Mucosa of descending colon (tissue), 3 donors: ENCODE measurements at places on chromosomes 1 and 21.

DNA sequence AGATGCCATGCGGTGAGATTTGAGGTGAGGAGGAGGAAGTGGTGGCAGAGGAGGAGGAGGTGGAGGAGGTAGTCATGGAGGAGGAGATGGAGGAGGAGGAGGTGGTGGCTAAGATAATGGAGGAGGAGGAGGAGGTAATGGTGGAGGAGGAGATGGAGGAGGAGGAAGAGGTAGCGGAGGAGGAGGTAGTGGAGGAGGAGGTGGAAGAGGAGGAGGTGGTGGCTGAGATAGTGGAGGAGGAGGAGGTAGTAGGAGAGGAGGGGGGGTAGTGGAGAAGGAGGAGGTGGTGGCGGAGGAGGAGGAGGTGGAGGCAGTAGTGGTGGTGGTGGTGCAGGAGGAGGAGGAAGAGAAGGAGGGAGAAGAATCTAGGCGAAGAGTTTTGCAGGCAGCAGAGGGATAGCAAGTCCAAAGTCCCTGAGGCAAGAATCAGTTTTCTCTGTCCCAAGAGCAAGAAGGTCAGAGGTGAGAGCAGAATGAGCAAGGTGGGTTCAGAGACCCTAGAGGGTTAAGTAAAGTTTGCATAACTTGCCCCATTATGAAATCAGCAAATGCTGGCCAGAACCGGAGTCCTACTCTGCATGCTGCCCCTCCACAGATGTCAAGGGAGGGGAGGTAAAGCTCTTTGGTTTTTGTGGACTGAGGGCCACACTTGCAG lies 38.9 kb upstream of the GNPAT start:
- no peak for DNase-seq

DNA sequence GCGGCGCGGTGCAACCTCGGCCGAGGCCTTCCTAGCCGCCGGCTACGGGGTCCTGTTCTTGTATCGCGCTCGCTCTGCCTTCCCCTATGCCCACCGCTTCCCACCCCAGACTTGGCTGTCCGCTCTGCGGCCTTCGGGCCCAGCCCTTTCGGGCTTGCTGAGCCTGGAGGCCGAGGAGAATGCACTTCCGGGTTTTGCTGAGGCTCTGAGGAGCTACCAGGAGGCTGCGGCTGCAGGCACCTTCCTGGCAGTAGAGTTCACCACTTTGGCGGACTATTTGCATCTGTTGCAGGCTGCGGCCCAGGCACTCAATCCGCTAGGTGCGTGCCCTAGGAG lies 379 bp downstream of the PPCS start:
- peak; percentile 79 for DNase-seq

DNA sequence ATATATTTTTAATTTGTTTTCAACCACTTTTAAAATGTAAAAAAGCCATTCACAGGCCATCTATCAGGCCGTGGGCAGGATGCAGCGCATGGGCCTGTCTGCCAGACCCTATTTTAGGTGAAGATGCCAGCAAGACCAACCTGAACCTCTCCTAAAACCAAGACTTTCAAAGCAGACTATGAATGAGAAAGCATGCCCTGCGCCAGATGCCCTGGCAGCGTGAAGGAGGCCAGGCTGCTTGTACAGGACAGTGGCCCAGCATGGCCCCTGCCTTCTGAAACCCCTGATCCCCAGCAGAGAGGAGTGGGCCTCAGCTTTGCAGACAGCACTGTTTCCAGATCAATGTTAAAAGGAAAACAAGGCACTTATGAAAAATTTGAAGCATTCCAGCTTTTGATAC lies 31.6 kb downstream of the WDR4 start:
- peak; percentile 10 for DNase-seq

DNA sequence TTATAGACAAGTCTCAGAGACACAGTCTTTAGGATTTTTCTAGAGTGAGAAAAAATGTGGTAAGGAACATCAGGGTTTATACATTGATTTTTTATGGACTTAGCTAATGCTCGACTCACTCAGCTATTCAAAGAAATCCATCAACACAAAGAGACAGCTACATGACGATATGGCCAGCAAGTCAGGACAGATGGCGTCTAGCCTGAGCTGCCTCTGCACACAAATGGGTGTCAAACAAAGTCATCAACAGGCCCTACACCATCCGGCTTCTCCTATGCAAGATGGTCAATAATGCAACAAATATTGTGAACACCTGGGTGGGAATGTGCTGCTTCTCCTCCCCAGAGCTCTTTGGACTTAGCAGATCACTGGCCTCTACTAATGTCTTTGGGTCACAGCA lies 13.3 kb upstream of the ERICH3 start:
- no peak for DNase-seq

DNA sequence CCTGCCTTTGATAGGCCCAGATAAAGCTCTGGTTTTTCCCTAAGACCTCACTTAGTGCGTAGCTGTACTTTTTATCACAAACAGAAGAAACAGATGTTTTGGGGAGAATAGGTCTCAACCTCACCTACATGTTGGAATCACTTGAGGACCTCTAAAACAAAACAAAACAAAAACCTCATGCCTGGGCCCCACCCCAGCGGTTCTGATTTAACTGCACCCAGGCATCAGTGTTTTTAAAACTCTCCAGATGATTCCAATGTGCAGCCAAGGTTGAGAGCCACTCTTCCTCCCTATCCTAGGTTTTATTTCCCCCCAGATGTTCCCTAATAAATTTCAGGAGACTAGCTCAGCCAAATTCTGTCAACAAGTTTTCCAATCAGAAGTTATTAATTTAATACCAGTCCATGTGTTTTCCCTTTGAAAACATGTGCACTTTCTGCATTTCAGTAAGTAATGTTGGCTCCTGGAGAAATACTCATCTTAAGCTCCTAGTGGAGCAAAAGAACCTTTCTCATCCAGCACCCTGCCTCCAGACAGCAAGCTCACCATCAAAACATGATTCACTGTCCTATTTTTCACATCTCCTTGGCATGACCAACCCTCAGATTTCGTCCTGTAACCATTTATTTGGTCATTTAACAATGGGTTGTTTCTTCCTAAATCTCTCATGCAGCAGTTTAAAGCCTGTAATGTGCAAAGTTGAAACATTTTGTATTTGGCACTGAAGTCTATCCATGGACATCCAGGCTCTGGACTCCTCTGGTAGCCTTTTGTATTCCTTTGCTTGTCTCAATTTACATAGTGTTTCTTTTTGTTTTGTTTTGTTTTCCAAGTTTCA lies 27.5 kb downstream of the LRRC8C start:
- DNase-seq, result no peak

DNA sequence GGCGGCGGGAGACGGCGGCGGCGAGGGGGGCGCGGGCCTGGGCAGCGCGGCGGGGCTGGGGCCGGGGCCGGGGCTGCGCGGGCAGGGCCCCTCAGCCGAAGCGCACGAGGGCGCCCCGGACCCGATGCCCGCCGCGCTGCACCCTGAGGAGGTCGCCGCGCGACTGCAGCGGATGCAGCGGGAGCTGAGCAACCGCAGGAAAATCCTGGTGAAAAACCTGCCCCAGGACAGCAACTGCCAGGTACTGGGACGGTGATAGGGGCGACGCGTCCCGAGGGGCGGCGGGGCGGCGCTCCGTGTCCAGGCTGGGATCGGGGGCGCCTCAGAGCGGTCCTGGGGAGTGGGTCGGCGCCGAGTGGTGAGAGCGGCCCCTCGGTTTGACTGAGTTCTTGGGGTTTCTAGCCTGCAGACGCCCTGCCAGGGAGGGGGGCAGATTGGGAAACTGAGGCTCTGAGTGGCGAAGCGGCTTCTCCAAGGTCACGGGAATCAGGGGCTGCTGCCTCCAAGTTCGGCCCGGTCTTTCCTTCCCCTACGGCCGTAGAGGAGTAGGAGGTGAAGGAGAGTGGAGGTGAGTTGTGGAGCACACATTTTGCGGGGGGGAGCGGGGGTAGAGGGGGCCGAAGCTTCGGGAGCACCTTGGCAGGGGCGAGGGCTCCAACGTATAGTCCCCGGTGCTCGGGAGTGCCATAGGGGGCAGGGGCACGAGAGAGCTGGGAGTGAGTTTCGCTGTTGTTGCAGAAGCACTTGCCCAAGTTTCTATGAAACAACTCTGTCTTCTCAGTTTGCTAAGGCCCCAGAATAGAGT lies 508 bp downstream of the RAVER2 start:
- DNase-seq, result peak; percentile 63

DNA sequence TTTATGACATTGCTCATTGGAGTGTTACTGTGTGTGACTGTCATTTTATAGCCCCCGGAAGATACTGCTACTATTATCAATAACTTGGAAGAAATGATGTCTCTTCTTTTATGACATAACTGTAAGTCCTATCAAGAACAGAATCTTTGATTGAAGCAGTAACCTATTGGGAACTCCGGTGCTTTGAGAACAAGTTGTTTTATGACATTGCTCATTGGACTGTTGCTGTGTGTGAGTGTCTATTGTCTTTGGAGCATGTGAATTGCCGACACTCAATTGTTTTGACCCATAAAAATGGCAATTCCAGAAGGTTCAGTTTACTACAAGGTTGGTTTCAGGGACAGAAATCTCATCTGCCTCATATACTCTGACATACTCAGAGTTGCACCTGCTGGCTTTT lies 8.0 kb downstream of the KCNK1 start:
- no peak for DNase-seq

- DNase-seq, result no peak
These were observed 17.1 kb upstream of the ETV3L start for GRCh38 chr1:157116737-157117103.

DNA sequence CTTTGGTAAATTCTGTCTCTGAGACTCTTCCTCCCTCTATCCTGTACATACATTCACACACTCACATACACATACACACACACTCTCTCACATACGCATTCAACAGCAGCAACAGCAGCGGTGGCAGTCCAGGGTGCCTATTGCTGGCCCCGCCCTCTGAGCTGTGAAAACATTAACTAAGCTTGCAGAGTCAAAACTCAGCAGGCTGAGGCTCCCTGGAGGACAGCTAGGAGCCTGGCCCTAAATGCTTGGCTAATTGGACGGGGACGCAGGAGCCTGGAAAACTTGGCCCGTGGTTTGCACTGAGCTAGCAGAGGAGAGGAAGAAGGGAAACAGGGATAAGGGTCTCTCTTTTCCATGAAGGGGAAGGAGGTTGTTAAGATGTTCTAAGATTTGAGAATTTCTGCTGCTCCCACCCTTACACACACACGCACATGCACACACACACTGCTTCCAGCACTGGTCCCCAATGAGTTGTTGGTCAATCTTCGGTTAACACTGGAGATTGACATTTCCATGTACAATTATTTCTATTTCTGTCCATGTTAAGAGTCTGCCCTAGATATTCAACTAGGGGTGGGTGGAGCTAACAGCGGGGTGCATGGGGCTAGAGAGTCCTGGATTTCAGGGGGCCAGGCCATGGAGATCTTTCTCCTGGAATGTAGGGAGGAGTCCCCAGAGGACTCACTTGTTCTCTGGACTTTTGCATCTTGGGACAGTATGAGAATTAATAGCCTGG lies 94.2 kb downstream of the PLXNA2 start:
- peak; percentile 85 for DNase-seq

- DNase-seq, result no peak
These were observed 58.3 kb downstream of the MSH4 start for GRCh38 chr1:75855010-75855409.

DNA sequence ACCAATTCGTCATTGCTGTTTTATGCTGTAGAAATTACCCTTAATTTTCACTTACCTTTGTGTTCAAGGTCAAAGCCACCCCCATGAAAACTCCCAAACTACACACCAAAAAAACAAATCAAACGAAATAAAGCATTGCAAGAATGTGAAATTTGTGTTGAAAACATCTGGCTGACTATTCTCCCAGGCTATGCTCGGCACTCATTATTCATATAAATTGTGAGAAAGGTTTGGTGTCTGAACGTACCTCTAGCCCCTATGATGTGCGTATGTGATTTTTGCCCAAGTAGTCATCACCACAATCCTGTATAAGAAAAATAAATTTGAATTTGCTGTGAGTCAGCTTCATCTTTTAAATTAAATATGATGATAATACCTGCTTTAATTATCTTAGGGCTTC lies 34.9 kb downstream of the ADAMTS1 start:
- no peak for DNase-seq

GRCh38 chr1:12184008-12184681 lies 17.4 kb downstream of the TNFRSF1B start:
- peak; percentile 85 for DNase-seq

DNA sequence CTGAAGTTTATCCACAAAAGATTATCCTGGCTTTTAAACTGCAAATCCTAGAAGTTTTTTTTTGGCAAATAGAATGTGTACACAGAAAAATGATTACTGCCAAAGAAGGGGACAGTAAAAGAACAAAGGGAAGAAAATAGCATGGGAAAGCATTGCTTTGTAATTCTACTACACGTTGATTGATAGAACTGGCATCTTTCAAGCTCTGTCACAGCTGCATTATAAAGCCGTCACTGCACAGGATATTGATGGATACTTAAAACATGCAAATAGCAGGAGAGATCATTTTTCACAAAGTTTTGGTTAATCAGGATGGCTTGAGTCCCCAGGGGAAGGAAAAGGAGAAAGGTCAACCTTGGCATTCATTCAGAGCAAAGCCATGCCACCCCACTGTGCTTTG lies 183.7 kb upstream of the RRP15 start:
- DNase-seq, result no peak

DNA sequence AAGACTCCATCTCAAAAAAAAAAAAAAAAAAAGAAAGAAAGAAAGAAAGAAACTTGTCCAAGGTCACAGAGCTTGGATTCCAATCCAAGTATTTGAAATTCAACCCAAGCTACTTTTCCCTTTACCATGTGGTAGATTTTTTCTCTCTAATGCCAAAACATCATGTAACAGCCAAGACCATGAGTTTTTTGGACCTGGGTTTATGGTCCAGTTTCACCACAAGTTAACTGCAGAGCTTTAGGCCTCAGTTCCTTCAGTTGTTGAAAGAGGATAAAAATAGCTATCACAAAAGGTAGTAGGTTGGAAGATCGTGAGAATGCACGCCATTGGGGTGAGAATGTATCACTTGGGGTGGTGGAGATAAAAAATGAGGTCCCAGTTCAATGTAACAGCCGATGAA lies 33.4 kb downstream of the ATP2B4 start:
- no peak for DNase-seq

DNA sequence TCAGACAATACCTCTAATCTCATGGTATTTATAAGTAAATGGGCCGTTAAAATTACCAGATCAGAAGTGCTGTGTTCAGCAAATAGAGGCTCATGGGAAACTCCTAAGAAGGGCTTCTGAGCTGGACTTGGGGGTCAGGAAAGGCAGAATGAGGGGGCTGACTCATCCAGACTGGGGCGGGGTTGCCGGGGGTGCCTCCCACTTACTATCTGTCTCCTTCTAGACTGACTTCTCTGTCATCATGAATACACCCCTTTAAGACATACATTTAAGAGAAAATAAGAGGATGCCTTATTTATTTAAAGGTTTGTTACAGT lies 96.0 kb upstream of the ERRFI1 start:
- no peak for DNase-seq
